NCI-H69 (cell line): ENCODE measurements at places on chromosomes 13 and 19.
A peak's percentile ranks its signal among the peaks of the same experiment; 100 is the strongest.

DNA sequence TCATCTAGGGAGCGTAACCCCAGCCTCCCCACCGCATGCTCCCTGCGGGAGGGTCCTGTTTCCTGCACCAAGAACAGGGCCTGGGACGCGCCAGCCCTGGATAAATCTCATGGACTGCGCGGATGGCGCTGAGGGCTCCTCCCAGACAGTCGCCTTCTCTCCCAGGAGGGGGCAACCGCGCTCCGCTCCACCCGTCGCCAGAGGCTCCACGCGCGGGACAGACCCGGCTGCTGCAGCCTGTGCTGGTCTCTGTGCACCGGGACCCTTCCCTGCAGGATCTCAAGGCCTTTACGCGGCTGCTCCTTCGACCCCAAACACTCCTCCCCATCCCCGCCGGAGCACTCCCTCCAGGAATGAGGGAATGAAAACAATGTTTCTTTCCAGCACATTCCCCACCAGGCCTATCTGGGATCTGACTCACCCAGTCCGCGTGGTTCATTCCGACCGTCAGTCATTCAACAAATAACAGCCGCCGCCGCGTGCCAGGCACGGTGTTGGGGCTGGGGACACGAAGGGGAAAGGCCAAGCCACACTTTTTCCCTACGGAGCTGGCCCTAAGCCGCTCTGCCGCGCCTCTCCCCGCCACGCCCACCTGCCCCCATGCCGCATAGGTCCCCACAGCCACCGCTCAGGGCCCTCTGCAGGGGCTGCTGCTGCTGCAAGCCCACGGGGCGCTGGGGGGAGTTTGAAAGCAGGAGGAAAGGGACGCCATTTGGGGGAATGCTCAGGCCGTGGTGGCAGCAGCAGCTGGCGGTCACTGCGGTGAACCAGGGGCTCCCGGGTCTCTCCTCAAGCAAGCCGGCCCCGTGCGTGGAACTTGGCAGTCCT, 6.0 kb downstream of the PNMA8B start:
- DNase-seq, result no peak

GRCh38 chr13:33868343-33868994, 50.5 kb downstream of the RFC3 start:
- DNase-seq, result no peak

GRCh38 chr19:11624069-11624463, 26.8 kb downstream of the ZNF627 start:
- DNase-seq, result no peak

GRCh38 chr19:33344573-33344925, 29.0 kb upstream of the CEBPG start:
- no peak for DNase-seq

GRCh38 chr13:20344836-20345490, 112.8 kb upstream of the GJB6 start:
- no peak for DNase-seq

DNA sequence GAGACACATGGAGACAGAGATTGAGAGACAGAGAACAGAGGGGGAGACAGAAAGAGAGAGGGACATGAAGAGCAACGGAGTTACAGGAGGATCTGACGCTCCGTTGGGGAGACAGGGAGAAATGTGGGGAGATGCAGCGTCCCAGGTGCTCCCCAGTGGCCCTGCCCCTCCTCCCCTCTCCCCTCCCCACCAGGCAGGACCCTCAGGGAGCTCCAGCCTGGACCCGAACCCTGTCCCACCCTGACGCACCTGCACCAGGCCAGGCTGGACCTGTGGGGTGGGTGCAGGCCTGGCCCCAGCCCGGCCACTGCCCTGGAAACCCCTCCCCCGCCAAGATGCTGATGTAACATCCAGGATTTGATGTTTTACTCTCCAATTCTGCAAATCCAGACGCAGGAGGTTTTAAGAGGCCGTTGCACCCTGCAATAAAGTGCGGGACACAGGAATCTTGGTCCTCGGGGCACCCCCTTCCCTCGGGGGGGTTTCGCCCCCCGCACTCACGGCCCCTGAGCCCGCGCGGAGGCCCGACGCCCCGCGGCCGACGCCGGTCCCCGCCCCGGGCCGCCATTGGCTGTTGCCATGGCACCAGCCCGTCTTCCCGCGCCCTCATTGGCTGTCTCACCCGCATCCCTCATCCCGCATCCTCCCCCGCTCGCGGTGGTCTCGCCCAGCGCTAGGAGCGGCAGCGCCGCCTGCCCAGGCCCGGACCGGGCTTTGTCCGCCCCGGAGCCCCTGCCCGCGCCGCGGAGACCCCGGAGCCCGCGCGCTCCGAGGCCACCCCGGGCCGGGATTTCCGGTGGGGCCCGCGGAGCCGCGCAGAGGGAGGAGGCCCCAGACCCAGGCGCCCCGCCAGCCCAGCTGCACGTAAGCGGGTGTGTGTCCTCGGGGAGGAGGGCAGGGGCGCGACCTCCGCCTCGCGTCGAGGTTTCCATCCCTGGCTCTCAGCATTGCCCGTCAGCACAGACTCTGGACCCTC, at the start of gene APC2:
TSS of gene APC2 (plus strand) at position 655 of the 976 bp plus-strand sequence. CDS start 2,881 bp downstream, outside the sequence.
- peak; percentile 87 for DNase-seq

DNA sequence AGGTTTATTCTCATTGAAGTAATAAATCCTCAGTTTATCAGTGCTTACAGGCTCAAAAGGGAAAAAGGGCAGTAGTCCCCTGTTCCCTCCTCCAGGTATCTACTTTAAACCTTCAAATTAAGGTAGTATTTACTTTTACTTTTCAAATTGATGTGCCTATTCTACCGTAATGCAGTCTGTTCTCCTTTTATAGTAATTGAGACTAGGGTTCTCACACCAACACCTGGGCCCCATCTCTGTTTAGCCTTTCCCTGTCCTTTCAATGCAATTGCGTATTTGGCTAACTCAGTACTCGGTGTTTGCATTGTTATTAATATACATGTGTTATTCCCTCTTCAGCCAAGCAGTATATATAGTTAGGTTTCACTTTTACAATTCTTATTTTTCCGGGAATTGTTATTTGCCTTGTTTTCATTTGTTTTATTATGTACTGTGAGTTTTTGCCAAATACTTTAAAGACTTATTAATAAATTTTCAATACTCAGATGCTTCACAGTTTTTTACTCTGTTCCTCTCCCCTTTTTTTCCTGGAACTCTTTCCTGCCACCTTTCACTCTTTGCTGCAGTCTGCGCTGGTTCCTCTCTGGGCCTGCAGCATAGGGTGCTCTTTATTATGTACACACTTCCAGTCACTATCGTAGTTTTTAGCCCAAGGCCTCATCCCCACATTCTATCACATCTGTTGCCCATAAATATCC, 30.3 kb downstream of the USPL1 start:
- peak; percentile 81 for DNase-seq

DNA sequence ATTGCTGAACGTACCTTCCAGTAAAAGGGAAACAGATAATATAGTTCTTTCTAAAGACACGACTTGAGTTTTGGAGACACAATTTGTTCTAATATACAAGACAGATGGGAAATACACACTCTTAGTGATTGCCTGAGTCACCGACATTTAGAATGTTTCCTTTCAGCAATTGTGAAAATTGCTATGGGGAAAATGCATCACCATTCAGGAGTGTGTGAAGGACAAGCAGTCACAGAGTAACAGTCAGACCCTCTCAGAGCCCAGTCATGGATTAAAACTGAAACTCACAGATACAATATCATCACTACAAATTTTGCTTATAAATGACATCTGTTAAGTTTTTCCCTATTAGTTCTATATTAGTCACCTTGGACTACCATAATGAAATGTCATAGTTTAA, 286.1 kb downstream of the SPRY2 start:
- DNase-seq, result no peak

DNA sequence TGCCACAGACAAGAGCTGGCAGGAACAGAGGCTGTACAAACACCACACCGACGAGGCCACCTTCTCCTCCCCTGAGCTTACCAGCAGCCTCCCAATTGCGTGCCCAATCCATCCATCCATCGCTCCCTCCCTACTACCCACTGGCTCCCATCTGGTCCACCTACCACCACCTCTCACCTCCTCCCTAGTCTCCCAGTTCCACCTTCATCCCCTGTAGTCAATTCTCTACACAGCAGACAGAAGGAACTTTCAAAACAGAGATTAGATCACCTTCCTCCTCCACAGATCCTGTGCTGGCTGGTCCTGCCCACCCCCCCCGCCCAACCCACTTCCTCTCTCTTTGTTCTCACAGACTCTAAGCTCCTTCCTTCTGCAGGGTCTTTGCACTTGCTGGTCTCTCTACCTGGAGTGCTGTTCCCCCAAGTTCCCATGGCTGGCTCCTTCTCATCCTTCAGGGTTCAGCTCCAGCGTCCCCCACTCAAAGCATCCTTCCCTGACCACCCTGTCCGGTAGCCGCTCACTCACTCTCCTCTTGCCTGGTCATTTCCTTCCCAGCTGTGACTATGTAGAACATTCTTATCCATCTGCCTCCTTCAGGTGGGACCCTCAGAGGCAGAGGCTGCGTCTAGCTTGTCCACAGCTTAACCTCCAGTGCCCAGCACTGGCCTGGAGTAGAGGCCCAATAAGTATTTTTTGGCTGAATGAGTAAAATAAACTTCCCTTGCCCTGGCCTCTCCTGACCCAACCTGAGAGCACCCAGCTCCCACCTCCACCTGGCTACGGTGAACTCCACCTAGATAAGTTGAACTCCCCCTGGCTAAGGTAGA, 23.0 kb downstream of the PIN1 start:
- DNase-seq, result no peak

- no peak for DNase-seq
Measured at GRCh38 chr13:66128201-66128600, 1101.9 kb downstream of the PCDH9 start.

- DNase-seq, result peak; percentile 93
Measured at GRCh38 chr19:50432221-50433028, at the start of gene MYBPC2. Gene MYBPC2, plus strand, starts transcription at chr19:50432892. Its CDS starts 62 bp downstream, at chr19:50432954.

- DNase-seq, result no peak
Measured at GRCh38 chr19:37926255-37926654, 19.2 kb downstream of the SIPA1L3 start.

- DNase-seq, result no peak
Measured at GRCh38 chr13:33846303-33847062, 28.5 kb downstream of the RFC3 start.

- DNase-seq, result no peak
Measured at GRCh38 chr19:29329460-29330134, 116.6 kb upstream of the UQCRFS1 start.

DNA sequence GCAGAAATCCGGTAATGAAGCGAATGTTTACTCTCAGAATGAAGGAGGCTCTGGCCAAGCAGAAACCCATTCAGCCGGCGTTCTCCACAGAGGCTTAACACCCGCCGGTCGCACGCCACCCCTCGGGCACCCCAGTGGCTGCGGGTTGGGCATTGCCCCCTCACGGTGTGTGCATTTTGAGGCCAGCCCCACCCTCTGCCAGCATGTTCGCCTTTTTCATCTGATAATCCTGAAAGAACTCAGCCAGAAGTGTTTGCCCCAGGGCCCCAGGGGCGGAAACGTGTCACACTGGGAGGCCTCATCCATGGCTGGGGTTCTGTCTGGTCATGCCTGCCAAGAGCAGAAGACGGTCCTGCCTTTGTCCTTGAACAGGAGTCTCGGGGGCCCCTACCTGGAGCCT, 34.2 kb downstream of the COMP start:
- peak; percentile 95 for DNase-seq

DNA sequence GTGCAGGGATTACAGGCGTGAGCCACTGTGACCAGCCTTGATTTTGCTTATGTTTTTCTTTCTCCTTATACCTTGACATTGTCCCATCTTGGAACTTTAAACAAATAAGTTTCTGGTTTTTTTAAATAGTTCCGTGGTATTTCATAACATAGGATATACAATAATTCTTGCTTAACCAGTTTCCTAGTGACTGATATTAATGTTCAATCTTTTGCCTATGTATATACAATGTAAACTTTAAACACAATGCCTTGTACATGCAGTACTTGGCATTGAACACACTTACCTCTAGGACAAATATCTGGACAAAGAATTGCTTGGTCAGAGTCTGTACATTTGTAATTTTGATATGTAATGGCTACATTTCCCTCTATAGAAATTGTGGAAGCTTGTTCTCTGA, 24.4 kb upstream of the SPACA4 start:
- no peak for DNase-seq

DNA sequence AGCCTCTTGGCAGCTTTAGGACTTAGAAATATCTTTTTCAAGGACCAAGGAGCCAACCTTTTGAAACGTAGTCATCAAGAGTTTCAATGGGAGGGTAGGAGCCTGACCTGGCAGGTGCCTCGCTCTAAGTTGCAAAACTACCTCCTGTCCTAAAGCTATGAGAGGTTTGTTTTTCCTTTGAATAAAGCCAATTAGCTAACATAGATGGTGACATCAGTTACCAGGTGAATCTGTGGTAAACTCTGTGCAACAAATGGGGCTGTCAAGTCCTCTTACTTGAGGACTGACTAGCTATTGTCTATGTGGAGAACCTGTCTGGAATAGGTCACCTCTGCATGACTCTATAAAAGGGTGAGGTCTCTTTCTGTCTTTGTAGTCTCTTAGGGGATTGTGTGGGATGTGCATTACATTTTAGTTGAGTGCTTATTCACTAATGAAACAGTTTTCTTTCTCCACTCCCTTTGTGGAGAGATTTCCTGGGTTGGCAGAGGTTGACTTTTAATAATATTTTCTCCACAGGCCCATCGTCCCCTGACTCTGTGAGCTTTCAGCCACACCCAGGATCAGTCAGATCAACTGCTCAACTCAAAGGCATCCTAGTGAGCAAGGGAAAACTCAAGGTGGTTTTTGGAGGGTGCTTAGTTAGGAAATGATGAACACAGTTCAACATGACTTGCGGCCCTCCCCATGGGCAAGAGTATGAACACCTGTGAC, 9.9 kb downstream of the ARL11 start:
- no peak for DNase-seq

- no peak for DNase-seq
Measured at GRCh38 chr19:30884146-30884812, 465.0 kb downstream of the TSHZ3 start.

DNA sequence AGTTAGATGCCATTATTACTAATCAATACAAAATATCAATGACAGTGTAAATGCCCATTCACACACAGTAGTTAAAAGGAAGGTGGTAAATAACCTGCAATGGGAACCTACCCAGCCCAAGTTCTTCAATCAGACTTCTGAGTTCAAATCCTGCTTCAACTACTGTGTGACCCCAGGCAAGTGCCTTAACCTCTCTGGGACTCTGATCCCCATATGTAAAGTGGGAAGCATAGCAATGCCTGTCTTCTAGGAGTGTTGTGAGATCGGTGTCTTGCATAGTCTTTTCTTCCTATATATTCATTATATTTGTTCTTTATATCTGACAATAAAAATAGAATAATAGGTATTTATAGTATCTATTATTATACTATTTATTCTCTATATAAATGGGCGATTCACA, 6.9 kb downstream of the TIMM13 start:
- DNase-seq, result no peak

DNA sequence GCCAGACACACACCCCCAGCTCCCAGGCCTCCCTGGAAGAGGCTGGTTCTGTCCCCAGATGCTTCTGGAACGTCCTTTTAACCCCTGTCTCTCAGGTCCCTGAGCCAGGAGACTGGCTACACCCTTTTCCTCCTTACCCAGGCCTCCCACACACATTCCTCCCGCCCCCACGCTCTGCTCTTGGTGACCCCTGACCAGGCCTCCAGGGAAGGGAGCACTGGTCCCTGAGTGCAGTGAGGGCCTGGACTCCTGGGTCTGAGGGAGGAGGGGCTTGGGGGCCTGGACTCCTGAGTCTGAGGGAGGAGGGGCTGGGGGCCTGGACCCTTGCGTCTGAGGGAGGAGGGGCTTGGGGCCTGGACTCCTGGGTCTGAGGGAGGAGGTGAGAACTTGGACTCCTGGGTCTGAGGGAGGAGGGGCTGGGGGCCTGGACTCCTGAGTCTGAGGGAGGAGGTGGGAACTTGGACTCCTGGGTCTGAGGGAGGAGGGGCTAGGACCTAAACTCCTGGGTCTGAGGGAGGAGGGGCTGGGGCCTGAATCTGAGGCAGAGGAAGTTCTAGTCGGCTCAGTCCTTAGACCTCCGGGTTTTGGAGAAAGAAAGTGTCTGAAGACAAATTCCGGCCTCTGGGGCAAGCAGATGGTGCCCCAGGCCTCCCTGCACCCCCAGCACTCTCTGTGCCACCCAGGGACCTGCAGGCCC, 527 bp downstream of the KLK6 start:
- DNase-seq, result no peak
